ENCODE measurements at places on chromosomes 12 and 14.

DNA sequence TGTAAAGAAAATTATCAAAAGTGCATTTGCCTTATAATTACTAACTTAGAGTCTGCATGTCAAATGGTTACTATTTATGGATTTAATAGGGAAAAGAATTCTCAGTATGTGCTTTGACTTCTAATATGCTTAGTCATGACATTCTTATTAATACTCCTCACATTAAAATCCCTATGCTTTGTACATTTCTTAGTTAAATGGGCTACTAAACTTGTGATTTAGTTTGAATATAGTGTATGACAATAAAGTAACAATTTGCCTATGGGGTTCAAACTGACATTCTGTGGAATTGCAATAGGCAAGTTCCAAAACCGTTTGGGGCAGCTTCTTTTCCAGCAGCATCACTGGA is 361.9 kb upstream of the TMTC1 start:
- DNase-seq = no peak

GRCh38 chr12:131499160-131499863 is 211.6 kb upstream of the SFSWAP start:
- DNase-seq = no peak

DNA sequence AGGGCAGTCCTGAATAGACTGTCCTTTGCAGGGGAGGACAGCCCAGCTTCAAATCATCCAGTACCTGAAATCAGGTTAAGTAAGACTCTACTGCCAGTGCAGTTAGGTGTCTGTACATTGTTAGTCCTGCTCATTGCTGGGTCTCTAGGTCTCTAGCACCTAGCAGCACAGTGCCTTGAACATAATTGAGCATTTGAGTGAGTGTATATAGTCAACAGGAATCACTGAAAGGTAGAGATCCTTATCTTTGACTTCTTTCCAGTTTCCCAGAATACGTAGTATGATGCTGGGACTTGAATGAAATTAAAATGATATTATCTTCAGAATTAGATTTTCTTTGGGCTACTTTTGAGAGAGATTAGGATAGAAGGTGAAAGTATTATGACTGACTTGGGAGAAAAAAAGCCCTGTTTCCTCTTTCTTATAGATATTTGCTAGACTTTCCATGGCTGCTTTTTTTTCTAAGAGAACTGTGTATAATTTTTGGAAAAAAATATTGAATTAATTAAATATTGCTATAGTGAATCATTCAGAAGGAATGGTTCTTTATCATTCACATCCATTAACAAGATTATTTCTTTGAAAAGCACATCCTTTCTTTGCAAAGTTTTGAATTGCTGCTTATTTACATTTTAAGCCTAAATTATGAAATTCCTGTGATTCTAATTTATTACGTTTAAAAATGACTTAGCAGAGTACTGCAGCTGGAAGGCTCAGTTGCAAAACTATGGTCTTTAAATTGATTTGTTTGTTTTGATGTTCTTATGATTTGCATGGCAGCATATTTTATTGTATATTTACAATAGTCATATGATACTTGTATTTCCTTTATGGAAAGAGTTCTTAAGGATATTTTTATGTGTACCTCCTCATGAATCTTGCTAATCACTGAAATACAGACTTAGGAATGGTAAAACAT is 51.6 kb downstream of the PPP4R4 start:
- DNase-seq = no peak

GRCh38 chr12:26555139-26555538 is 277.9 kb downstream of the ITPR2 start:
- no peak for DNase-seq

GRCh38 chr14:56241461-56241860 is 123.2 kb downstream of the PELI2 start:
- DNase-seq = no peak

DNA sequence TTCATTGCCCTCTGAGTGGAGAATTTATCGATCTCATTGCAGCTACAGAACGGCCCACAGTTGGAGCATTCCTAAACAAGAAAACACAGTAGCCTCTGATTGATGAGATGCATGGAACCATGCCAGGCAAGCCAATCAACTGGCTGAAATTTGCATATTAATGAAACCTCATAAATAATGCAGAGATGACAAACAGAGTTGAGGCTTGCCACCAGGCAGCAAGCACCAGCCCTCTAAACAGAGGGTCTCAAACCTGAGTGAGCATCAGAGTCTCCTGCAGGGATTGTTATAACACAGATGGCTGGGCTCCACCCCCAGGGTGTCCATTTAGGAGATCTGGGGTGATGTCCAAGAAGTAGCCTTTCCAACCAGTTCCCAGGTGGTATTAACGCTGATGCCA is 60.9 kb upstream of the CMKLR1 start:
- no peak for DNase-seq

DNA sequence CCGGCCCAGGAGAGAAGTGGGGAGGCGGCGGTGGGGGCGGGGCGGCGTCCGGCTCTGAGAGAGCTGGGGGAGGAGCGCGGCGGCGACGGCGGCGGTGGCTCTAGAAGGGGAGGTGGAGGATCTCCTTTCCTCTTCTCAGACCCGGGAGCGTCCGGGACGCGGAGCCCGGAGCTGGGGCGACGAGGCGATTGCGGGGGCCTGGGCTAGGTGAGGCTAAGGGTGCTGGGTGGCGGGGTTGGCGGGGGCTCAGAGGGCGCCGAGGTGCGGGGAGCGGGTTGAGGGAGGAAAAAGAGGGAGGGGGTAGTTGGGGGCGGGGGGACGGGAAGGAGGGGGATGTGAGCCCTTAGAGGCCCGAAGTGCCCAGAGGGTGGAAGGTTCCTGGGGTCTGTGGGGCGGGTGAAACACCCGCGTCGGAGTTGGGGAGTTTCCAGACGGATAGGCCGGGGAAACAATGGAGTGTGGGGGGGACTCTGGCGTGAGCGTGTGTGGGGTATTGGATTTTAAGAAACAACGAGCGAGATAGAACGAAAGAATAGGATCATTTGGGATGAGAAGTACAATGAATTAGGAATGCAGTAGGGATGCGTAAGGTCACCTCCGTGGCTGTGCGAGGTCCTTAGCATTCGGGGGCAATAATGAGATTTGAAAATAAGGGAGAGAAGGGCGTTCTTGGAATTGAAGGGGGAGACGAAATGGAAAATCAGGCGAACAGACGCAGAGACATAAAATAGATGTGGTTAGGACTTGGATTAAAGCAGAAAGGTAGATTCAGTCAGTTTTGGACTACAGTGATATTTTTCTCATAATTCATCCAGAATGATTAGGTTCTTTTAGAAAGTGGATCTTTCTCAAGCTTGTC is at the start of gene SPATS2:
TSS of gene SPATS2 (plus strand) at position 82 of the 859 bp plus-strand sequence. CDS start 93,551 bp downstream, outside the sequence.
- peak; percentile 63 for DNase-seq

GRCh38 chr12:38123566-38124246 is 192.9 kb upstream of the ALG10B start:
- DNase-seq = no peak

- DNase-seq = no peak
Observed at GRCh38 chr14:59086241-59086882, 102.1 kb upstream of the DAAM1 start.

- no peak for DNase-seq
Observed at GRCh38 chr12:93889516-93890212, 212.5 kb downstream of the CRADD start.

DNA sequence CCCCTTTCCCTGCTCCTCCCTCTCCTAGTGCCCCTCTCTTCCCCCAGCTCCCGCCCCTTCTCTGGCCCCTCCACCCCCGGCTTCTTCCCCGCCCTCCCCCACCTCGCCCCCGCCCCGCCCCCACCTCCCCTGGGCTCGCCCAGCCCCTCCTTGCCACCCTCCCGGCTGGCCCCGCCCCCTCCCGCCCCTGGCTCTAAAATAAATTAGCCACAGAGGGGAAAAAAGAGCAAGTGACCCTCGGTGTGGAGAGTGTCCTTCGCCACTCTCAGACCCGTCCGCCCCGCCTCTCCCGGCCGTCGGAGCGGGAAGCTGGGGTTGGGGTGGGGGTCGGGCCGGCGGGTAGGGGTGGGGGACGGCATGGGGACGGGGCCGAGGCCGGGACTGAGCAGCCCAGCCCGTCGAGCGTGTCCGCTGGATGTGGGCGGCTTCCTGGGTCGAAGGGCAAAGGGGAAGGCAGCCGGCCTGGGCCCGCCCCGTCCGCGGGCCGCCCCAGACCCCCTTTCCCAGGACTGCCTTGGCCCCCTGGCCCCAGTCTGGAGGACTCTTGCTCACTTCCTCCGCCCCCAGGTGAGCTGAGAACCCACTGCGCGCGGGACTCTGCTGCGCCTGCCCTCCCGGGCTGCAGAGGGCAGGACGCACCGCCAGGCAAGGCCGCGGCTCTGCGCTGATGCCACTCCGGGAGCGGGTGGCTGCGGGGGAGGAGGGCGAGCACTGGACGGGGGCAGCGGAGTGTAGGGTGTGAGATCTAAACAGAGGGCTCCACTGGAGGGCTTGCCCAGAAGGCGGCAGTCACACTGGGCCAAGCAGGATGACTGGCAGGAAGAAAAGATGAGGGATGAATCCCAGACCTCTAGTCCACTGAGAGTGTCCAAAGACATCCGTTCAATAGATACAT is 570 bp upstream of the FIGNL2 start:
- peak; percentile 17 for DNase-seq

DNA sequence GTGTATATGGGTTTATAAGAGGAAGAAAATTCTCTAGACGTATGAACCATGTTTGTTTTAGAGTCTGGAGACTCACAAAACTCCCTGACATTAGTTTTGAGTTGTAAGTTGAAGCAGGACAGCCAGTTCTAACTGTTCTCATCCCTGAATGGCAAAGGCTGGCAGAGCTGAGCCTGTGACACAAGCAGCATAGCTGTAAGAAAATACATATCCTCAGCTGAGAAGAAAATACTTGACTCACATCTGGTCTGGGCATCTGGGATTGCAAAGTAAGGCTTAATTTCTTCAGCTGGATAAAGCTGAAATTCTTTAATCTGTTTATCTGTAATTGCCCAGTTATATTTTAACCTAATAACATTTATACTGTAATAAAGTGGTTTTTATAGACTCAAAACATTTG is 156.3 kb downstream of the PELI2 start:
- DNase-seq = no peak

DNA sequence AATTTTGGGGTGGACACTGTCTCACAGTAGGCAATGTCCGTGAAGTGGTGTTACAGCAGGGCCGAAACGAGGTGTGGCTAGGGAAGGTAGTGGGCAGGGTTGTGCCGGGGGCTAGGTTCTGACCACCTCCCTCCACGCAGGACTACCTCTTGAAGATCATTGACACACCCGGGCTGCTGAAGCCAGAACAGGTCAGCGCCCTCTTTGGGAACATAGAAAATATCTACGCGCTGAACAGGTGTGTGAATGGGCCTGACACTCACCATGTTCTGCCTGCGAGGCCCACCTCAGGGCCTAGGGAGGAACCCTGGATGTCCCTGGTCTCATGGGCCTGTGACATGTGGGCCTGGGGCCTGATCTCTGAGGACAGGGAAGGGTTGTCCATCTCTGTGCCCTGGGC is 24.6 kb downstream of the PLEKHG3 start:
- DNase-seq = no peak

DNA sequence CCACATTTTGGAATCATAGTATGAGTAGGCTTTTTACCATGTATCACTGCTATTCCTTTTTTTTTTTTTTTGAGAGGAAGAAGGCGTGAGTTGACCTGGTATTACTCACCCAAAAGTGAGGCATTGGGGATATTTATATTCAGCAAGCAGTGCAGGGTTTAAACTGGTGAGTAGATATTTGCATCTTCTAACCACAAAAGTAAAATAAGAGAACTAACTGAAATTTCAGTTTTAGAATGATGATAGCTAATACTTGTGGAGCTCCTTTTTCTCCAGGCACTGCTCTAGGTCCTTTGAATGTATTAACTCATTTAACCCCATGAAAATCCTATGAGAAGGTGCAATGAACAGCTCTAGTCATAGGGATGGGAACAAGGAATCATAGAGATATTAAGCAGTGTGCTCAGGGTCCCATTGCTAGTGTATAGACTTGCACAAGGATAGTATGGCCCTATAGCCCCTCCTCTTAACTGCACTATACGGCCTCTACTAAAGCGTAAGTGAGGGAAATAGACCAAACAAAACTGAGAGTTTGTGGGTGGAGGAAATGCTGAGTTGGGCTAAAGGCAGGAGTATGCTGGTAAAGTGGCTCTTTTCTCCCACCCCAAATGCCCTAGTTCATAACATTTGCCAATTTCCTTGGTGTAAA is 104.3 kb upstream of the MAX start:
- no peak for DNase-seq

Data from dermis blood vessel endothelial cell (primary cell).